Activated T-helper 9 cell treated with anti-CD3 and anti-CD28 coated beads, Interleukin-2, amount 50 U/mL, for 16 hours (primary cell): ENCODE measurements at places on chromosomes 4 and X.

DNA sequence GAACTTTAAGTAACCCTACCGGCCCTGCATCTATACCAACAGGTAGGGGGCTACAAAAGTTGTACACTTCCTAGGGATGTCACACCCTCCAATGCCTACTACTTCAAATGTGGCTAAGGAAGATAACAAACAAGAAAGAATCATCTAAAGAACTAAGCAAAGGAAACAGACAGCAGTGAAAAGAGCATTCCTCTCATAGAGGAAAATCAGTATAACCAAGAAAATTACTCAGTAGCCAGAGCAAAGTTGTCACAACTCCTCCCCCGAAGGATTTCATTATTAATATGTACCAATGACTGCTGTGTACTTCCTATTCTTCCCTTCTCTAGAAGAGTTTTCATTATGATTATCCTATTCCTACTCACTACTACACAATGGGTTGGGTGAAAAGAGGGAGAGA lies 12.6 kb downstream of the ANKRD17 start:
- DNase-seq = no peak

DNA sequence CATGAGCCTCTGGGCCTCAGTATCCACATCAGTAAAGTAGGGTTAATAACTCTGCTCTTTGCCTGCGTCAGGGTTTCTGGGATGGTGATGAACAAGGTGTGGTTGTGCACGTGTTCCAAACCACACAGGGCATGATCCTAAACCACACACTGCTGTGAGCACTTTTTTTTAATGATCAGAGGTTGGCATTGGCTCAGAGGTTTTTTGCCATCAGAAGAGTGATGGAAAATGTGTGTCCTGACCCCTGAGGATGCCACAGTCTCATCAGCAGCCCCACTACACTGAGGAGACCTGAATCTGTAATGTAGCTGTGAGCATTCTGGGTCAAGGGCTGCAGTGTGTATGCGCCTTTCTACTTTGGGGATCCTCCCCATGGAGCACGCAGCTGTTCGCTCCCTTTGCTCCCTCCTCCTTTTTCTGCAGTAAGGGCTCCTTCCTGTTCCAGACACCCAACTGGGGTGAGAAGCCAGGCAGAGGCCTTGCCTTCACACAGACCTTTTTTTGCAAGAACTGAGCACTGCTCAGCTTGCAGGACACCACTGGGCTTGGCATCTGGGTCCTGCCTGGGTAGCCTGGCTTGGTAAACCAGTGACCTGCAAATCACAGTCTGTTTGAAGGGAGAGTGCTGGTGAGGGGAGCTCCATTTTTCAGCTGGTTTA lies 87.5 kb downstream of the MAMLD1 start:
- DNase-seq = no peak

- DNase-seq = no peak
Observed at GRCh38 chr4:39637586-39638353, 895 bp downstream of the SMIM14 start.

- no peak for DNase-seq
Observed at GRCh38 chrX:78693012-78693411, 33.9 kb upstream of the RTL3 start.

DNA sequence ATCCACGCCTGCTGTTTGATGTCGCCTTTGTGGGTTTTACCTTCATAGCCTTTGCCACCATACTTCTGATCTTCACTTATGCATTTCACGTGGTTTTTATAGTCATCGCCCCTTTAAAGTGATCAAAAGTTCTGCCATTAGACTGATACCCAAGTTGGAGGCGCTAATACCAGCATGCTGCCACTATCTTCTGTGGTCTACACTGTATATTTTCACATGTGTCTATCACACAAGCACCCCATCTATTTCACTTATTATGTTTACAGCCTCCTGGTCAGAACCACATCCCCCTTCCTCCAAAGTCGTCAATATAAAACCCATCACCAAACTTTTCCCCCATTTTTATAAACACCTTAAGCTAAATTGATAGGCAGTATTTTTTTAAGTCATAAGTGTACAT lies 8.2 kb downstream of the LYAR start:
- no peak for DNase-seq
